CD4-positive, alpha-beta T cell treated with Interleukin-21 for 1 hour (primary cell): ENCODE measurements at places on chromosomes 16 and 17.

- no peak for DNase-seq
Observed at GRCh38 chr16:10048850-10049249, 133.4 kb downstream of the GRIN2A start.

DNA sequence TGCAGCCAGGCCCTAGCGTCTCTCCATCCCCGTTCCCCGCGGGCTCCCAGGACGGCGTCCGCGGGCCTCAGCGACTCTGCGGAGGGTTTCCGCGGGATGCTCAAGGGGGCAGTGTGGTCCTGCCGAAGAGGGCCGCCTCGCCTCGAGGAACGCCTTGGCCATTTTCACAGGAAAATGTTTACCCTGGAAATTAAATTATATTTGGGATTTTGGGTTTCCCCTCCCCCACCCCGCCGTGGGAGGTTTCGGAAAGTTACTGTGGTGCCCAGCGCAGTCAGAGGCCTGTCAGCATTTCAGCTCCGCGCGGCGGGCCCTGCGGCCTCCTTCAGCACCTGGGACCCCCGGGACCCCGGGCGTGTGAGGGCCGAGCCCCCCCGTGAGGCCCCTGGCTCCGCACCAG lies 94.5 kb downstream of the PCTP start:
- no peak for DNase-seq

- no peak for DNase-seq
Observed at GRCh38 chr16:55500530-55501011, 8.3 kb upstream of the LPCAT2 start.

DNA sequence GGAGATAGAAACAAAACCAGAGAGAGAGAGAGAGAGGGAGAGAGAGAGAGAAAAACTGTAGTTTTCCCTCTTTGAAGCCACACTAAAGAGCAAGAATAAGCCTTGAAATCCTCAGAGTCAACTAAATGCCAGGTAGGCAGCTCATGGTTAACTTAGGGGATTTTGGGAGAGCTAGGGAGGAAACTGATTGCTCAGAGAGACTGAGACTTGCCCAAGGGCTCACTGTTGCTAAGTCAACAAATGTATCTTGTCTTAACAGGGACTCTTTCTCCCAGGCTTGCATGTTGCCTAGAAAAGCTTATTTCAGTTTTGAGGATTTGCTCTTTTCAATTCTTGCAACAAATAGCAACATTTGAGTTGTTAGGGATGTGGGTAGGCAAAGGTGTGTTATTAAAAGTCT lies 4.5 kb upstream of the SLC5A11 start:
- no peak for DNase-seq

DNA sequence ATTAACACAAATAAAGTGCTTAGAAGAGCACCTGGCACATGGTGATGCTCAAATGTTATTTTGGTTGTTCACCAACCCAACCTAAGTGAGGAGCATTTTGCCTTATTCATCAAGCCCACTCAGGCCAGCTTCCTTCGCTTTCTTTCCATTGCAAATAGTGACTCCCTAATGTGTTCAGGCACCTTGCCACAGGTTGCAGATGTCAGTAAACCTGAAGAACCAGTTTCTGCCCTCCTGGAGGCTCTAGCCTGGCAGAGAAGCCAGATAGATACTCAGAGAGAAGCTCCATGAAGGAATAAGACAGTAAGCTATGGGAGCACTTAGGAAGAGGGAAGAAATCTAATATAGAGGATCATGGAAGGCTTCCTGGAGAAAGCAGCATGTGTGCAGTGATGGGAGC lies 23.9 kb downstream of the GPR139 start:
- no peak for DNase-seq
